ENCODE measurements at places on chromosomes 13 and 19. TPM values are rescaled to one million over a fixed set of nuclear protein-coding genes. Genes with fewer than 3 reads are reported as not detected.

DNA sequence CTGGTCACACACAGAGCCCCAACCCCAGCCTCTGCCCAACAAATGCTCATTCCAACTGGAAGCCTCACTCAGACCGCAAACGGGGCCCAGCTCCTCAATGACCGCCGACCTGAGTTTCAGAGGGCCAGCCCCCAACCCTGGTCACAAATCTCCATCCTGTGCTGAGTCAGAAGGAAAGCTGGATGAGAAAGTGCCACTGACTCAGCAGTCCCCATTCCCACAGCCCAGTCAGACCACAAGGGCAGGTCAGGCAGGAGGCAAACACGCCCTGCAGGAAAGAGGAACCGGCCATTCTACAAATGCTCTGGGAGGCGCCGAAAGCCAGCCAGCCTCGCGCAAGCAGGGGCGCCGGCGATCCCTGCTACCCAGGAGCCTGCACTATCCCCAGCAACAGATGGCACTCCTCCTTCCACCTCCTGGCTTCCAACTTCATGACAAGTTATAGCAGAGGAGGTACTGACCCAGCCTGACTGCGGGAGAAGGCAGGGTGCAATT is 14.1 kb upstream of the PRKD2 start:
- no peak for DNase-seq
- no peak overlapping the region for H3K27ac ChIP-seq
- H3K4me3 ChIP-seq = no peak overlapping the region
- peaks cover 47% of the 10 kb centered on the region for H3K36me3 ChIP-seq
- H3K4me1 ChIP-seq = peaks cover 10% of the 10 kb centered on the region
- no peaks in the 10 kb centered on the region for H3K27me3 ChIP-seq

DNA sequence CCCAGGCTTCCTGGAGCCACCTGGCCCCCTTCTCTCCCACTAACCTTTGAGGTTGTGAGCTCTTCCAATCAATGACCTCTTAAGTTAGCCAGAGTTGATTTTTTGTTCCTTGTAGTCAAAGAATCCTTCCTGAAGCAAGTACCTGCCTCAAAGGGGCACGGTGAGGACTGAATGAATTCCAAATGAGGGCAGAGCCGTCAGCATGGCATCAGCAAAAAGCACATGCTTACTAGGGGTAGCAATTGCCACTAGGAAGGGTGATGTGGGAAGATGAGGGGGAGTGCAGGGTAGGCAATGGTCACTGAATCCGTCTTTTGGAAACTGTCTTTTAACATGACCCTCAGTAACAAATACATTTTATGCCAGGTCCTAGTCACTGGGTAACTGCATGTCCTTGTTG is 15.6 kb upstream of the DHRS12 start:
- H3K27me3 ChIP-seq = no peaks in the 10 kb centered on the region
- no peak overlapping the region for H3K4me3 ChIP-seq
- H3K27ac ChIP-seq = no peak overlapping the region

DNA sequence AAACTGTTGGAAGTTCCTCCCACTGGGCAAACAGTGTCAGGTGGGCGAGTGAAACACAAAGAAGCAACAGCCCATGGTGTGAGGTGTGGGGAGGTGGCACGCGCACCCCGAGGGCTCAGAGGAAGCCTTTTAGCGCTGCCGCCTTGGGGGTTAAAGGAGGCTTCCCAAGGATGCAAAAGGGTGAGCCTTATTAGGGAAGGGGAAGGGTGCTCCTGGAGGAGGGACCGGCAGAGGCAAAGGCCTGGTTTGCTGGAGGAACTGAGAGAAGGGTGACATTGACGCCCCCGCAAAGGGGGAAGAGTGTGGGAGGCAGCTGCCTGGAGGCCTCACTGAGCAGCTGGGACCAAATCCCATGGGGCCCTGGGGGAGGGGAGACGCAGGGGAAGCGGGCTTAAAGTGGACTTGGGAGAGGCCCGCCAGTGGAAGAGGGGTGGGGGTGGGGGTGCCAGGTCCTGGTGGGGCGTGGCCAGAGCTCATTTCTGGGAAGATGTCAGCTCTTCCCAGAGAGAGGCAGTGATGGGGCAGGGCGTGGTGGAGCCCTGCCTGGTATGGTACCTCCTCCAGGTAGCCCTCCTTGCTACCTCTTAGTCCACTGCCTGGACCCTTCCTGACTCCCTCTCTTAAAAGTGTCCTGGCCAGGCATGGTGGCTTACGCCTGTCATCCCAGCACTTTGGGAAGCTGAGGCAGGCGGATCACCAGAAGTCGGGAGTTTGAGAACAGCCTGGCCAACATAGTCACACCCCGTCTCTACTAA is 12.0 kb upstream of the FCHO1 start:
- no peaks in the 10 kb centered on the region for H3K4me1 ChIP-seq
- H3K27ac ChIP-seq = no peak overlapping the region
- peaks cover 13% of the 10 kb centered on the region for H3K36me3 ChIP-seq
- no peak overlapping the region for H3K4me3 ChIP-seq

DNA sequence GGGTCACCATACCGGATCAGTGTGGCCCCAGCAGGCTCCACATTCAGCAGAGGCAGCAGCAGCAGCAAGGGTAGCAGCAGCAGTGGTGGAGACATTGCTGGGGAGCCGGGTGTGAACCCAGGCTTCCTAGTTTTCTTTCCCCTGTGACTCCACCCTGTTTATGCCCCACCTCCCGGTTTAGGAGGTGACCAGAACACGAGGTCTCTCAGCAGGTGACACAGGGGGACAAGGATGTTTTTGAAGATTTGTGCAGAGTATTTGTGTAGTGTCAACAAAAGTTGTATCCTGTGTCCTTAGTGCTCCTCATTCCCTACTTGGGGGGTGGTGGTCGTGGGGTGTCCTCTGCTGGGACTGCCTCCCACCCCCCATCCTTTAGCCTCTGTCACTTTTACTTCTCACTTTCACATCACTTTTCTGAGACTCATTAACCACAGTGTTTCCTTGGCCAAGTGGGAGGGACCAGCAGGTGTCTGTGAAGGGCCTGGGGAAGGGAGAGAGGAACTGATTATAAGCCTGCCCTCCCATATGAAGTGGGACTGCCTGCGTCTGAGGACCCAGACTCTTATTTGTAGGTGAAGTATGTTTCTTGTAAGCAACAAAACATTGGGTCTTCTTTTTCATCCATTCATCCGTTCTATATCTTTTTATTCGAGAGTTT is 15.6 kb upstream of the KCNC3 start:
- no peak for DNase-seq
- no peak overlapping the region for H3K27ac ChIP-seq
- H3K36me3 ChIP-seq = no peaks in the 10 kb centered on the region
- H3K4me1 ChIP-seq = no peaks in the 10 kb centered on the region
- no peaks in the 10 kb centered on the region for H3K27me3 ChIP-seq

Gene SCN1B
- 3.0 TPM for total RNA-seq

Gene FFAR1
- not detected for total RNA-seq
